ENCODE measurements at places on chromosomes 4 and X.

GRCh38 chr4:7323872-7324650 is 110.7 kb downstream of the PSAPL1 start:
- DNase-seq: no peak

GRCh38 chr4:4395849-4396627 is 9.1 kb downstream of the NSG1 start:
- DNase-seq: peak; percentile 21

- peak; percentile 74 for DNase-seq
Measured at GRCh38 chr4:683982-684622, 4.8 kb downstream of the SLC49A3 start.

GRCh38 chrX:102669526-102669925 is 18.2 kb downstream of the GPRASP1 start:
- no peak for DNase-seq

- no peak for DNase-seq
Measured at GRCh38 chrX:56817179-56817578, 88.1 kb downstream of the NBDY start.

GRCh38 chr4:82457266-82457665 is 26.9 kb downstream of the ENOPH1 start:
- DNase-seq: no peak

Measured in OCI-M1 (cell line).